ENCODE measurements at places on chromosomes 3 and 15. TPM values are rescaled to one million over a fixed set of nuclear protein-coding genes. Genes with fewer than 3 reads are reported as not detected.

EXOSC7 gene
- total RNA-seq = 71.5 TPM

PRKCI gene
- total RNA-seq = 100 TPM

GRCh38 chr15:88745696-88746095 lies 57.5 kb upstream of the ACAN start:
- no peak for DNase-seq
- no peaks in the 10 kb centered on the region for H3K36me3 ChIP-seq
- no peak overlapping the region for H3K27ac ChIP-seq
- no peaks in the 10 kb centered on the region for H3K4me1 ChIP-seq

DNA sequence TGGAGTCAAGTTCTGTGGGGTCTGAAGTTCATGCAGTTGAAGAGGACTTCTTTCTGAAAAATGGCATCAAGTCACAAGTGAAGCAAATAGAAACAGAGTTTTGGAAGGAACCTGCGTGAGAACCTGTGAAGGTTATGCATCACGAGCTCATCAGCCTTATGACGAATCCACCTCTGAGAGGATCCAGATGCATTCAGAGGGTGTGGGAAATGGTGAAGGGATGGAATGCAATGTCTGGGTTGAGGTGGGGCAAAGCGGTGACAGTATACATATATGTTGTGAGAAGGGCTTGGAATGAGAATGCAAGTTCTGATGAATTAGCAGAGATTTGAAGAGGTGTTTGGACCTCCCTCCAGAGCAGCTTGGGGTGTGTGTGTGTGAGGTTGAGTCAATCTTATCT lies 382.1 kb upstream of the TBL1XR1 start:
- H3K4me3 ChIP-seq = no peak overlapping the region
- DNase-seq = no peak
- H3K36me3 ChIP-seq = no peaks in the 10 kb centered on the region
- no peak overlapping the region for H3K27ac ChIP-seq

DNA sequence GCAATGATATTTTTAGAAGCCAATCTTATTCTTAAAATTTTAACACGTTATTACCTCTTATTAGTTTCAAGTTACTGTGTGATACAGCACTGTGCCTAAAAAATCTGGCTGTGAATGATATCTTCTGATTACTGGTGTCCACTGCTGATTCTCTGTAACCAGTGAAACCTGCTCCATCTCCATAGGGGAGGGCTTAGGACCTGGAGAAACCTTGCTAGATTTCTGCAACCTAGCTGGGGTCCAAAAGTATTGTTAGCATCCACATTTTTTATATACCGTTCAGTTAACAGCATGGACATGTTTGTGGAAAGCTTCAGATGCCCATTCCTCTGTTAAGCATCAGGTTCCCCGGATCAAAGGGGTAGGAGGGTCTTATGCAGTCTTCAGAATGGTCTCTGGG lies 193.9 kb upstream of the TOPAZ1 start:
- no peak for DNase-seq
- H3K4me1 ChIP-seq = peaks cover 3% of the 10 kb centered on the region
- no peak overlapping the region for H3K27ac ChIP-seq

GRCh38 chr15:79427781-79428598 lies 4.1 kb upstream of the MINAR1 start:
- no peaks in the 10 kb centered on the region for H3K36me3 ChIP-seq
- no peak for DNase-seq
- H3K4me1 ChIP-seq = no peaks in the 10 kb centered on the region
- H3K4me3 ChIP-seq = no peak overlapping the region
- no peak overlapping the region for H3K27ac ChIP-seq
- no peaks in the 10 kb centered on the region for H3K27me3 ChIP-seq

GRCh38 chr3:55476515-55476914 lies 10.6 kb downstream of the WNT5A start:
- DNase-seq = no peak
- no peak overlapping the region for H3K27ac ChIP-seq
- H3K27me3 ChIP-seq = no peaks in the 10 kb centered on the region
- no peaks in the 10 kb centered on the region for H3K36me3 ChIP-seq
- H3K4me3 ChIP-seq = no peak overlapping the region
